Neural crest cell (in vitro differentiated cells): ENCODE measurements at places on chromosomes 3 and 15. TPM values are rescaled to one million over a fixed set of nuclear protein-coding genes. Genes with fewer than 3 reads are reported as not detected.

- DNase-seq, result no peak
Observed at GRCh38 chr3:31840252-31840651, 140.8 kb downstream of the OSBPL10 start.

- no peak for DNase-seq
Observed at GRCh38 chr3:17175187-17175807, 290.5 kb downstream of the PLCL2 start.

GRCh38 chr3:36557708-36558421 lies 177.6 kb downstream of the STAC start:
- no peak for DNase-seq

DNA sequence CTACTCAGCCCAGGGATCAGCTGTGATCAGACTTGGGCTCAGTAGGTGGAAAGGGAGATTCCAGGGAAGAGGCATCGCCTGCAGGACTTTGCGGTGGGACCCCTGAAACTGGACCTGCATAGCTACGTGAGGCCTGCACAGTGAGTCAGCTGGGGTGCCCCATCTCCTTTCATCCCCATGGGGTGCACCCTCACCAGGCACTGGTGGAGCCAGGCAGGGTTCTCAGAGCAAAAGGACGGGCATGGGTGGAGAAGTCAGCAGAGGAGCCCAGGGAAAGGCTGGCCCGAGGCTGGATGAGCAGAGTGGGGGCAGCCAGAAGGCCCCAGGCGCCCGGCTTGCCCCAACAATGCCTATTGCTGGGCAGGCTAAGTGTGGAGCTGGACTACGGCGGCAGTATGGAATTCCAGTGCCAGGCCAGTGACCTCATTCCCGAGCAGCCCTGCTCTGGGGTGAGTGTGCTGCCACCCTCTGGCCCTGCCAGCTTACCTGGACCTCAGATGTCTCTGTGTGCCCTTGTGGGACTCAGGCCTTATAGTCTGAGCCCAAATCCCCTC lies 19.7 kb downstream of the ACAA1 start:
- DNase-seq, result no peak

- no peak for DNase-seq
Observed at GRCh38 chr3:10004506-10004905, 17.9 kb upstream of the EMC3 start.

DNA sequence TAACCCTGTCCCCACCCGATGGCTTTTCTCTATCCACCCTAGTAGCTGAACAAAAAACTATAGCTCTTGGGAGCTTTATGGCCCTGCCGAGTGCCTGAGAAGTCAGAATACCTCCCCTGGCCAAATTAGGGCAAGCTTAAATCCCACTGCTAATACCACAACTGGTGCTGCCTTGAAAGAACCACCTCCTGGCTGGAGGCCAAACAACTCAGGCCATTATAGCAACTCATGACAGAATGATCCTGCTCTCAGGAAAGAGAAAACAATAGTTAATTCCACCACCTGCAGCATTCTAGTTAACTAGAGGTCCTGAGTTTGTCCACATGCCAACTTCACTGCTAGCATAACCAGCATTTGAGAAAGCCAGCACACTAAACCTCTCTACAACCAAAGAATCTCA lies 123.2 kb downstream of the RTP4 start:
- no peak for DNase-seq

DNA sequence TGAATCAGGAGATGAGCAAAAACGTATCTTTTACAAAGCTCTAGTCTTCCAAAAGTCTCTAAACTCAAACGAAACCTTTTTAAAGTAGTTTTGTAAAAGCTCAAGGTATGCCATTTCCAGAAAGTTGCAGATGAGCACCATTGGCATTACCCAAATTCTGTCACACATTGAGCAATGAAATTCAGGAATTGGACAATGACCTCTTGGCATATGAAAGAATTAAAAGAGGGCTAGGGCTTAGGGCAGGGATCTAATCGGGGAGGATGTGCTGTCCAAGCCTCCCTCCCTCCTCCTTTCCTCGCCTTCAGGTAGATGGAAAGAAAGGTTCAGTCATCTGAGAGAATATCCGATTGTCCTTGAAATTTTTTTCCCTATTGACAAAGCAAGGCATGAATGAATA lies 133.1 kb upstream of the CPNE4 start:
- no peak for DNase-seq

DNA sequence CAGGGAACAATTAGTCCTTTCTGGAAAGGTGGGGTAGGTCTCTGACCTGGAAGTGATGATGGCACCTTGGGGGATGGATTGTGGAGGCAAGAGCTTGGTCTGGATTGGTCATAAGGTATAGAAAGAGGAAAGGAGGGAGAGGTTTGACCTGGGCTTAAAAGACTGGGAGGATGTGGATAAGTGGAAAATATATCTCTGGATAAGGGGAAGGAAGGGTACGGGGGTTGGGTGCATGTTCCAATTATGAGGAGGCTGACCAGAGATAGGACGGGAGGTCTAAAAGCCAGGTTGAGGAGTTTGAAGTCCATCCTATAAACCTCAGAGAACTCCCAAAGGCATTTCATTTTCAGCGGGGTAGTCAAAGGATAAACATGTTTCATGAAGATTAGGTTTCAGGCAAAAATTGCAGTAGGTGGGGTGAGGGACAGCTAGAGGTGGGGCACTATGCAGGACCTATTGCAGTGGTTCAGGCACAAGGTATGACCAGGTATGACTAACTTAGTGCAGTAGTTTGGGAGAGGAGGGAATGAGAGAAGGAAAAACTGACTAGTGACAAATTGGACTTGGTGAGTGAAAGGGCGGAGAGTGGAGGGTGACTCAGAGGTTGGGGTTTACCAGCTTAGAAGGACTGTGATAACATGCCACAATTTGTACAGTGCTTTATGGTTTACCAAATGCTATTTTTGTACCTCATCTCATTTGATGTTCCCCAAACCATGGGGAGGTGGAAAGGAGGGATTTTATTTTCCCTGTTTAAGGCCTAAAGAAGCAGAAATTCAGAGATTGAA lies 10.7 kb downstream of the PDE8A start:
- DNase-seq, result no peak

DNA sequence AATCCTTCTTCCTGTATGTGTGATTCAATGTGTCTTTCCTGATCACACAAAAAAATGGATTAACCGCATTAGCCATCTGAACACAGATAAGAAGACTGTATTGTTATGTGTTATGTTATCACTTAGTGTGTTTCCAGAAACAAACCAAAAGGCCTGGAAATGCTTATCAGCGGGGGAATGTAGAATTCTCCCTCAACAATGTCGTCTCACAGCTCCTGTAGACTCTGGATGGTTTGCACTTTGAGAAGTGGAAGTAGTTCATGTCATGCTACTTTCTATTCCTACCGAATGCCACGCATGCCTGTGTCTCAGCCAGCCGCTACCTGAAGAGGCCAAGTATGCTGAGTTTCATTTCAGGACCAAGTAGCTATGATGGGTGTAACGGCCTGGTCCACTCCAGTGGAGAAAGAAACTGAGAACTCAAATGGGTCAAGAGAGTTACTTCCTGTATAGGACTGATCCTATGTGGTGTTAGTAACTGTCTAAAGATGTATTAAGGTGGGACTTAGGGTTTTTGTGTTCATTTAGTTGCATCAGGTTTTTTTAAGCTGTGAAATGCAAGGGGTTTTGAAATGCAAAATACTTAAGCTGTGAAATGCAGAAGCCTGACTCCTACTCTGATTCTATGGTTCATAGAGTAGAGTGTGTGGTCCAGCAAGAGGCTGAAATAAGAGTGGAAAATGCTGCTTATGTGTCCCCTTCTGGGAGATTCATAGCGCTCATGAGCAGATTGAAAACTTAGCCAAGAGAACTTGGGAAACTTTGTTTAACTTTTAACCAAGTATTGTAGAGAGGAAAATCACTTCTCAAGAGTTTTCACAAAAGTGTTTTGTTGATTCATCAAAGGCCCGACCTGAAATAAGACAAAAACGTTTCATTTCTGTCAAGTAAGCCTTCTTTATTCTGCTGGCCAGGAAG lies 118.5 kb upstream of the LMOD3 start:
- no peak for DNase-seq

DNA sequence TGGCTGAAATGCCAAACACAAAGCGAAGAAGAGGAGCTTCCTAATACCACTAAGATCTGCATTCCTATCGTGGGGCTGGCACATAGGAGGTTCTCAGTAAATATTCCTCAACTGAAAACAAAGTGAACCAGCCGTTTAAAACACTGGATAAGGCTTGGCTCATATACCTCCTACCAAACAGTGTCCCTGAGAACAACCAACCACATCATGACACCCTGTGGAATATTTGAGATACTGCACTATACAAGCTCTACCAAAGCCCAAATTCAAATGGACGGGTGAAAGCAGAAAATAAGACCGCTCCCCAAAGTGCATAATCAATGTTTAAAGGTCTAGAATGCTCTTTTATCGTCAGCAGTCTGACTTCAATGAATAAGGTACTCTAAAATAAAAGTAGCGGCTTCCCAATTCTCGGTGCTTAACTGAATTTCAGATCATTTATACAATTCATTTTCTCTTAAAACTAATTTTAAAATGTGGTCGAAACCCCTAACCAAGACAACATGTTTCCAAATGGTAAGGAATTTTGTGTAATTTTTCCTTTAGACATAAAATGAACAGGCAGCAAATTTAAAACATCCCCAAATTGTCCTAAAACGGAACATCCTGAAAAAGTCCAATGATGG lies 425.8 kb downstream of the ERC2 start:
- DNase-seq, result no peak

GRCh38 chr3:197782230-197782629 lies 8.8 kb upstream of the LRCH3 start:
- DNase-seq, result no peak

- DNase-seq, result peak; percentile 28
Observed at GRCh38 chr15:96893159-96893906, 562.8 kb downstream of the NR2F2 start.

DNA sequence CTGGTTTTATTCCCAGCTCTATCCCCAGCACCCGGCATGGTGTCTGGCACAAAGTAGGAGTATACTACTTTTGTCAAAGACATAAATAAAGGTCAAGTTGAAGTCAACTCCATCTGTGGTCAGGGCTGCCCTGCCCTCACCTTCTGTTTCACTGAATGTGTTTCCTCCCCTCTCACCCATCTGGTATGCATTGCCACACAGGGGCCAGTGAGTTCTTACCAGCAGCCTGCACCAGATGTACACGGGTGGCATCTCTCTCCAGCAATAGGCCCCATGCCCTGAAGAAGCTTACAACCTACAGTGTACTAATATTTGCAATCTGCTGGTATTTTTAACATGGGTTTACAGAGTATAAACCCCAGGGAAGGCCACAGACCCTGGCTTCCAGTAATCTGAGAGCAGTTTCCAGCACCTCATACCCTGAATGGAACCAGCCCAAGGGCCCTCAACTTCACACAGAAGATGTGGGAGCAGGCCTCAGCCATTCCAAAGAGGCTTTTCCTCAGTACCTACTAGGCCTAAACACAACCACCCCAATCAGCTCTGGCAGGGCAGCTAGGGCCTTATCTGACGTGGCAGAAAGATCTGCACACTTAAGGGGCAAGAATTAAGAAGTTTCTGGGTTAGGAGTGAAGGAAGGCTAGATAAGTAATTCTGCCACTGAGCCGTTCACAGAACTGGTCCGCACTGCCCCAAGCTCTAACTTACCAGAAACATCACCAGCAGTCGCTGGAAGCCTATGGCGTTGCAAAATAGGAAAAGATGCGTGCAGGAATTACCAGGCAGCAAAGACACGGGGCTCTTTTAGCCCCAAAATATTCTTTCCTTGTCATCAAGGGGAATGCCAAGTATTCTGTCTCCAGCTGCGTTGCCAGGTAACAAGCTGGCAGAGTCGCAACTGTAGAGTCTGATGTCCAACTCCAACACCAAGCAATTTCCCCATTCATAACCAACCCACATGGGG lies 2.1 kb downstream of the IDH2 start:
- no peak for DNase-seq

DNA sequence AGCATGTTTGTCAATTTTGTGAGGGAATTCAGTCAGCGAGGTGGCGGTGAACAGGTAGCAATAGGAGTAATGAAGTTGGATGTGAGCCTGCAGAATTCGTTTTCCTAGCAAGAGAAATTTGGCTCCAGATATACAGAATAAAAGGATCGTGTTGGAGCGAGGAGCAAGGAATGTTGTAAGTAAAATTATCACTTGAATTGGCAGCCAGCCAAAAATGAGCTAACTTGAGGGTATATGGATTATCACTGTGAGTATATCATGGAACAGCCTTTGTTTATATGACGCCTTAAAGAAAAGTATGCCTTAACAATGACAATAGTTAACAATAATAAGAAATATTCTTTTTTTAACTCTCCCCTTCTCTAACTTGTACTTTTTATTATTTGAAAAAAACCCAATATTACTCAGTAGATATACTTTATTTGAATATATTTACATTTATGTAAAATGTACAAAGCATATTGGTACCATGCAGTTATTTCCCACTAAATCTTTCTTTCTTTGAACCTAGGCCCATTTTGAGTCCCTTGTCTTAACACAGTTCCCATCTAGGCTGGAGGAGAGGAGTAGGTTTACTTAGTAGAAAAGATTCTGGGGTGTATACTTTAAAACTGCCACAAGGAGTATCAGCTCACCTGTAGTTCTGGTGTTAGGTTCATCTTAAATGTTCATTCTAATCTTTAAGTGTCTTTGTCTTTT lies 29.3 kb downstream of the EPHA6 start:
- no peak for DNase-seq

GRCh38 chr15:96736384-96736783 lies 405.9 kb downstream of the NR2F2 start:
- DNase-seq, result no peak

DNA sequence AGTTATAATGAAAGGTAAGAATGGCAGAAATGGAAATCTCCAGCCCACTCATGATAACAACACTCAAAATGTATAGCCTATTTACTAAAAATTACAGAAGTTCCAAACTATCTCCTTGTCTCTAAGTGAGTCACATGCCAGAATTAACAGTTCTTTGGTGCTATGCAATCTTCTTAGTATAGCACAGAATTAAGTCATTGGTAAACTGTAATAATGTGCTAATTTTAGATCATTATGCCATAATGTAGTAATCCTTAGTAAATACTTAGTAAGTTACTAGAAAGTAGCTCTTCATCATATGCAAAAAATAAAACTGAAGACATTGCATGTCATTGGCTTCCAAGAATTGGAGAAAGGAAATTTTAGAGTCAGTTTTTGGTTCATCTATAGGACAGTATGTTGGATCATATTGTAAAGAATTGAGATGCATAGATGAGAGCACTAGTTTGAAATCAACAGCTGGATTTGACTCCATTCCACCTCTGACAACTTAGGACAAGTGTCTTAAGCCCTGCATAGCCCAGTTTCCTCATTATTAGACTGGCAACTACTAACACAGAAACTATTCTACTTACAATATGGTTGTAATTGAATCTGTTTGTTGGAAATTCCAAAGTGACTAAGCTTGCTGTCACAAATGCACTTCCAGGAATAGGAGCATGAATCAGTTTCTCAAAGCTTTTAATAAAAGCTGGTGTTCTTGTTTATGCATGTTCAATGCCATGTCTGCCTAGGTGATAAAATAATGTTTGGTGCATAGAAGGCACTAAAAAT lies 40.1 kb upstream of the CD47 start:
- no peak for DNase-seq

The AHSG gene
- 0.30 TPM in 1 of 2 replicates, not detected in the other for total RNA-seq

The ATP13A5 gene
- total RNA-seq, result not detected in 2 replicates

The WDR93 gene
- 0.20 TPM in 1 of 2 replicates, not detected in the other for total RNA-seq

The GOLGA8N gene
- 2.2 and 2.6 TPM in 2 replicates for total RNA-seq

The SPG11 gene
- total RNA-seq, result 61.7 and 64.2 TPM in 2 replicates

The SPESP1 gene
- total RNA-seq, result not detected in 2 replicates

The TMCO5A gene
- not detected in 2 replicates for total RNA-seq

The EIF4G1 gene
- 520 and 529 TPM in 2 replicates for total RNA-seq

The GOLGA8H gene
- total RNA-seq, result 2.1 and 2.4 TPM in 2 replicates
